SK-N-SH (cell line): ENCODE measurements at places on chromosomes 11 and 22. TPM values are rescaled to one million over a fixed set of nuclear protein-coding genes. Genes with fewer than 3 reads are reported as not detected.
A peak's percentile ranks its signal among the peaks of the same experiment; 100 is the strongest.

DNA sequence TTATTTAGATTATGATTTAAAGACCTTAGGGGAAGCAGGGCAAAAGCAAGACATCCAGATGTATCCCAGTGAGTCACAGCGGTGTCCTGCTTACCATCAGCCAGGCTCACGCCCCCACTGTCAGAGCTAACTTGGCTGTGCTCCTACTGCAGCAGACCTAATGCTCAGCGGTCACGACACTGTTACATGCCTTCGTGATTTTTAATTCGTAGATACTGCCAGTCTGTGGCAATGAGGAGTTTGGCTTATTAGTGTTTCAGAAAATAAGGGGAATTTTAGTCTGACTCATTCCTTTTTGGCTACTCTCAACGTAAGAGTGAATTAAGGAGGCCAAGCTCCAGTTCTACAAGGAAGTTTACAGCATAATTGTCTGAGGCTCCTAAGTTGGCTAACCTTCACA, 22.7 kb downstream of the EFCAB6 start:
- no peaks in the 10 kb centered on the region for H3K27me3 ChIP-seq
- H3K27ac ChIP-seq, result peak overlapping the region; percentile 32
- no peak overlapping the region for H3K4me3 ChIP-seq

DNA sequence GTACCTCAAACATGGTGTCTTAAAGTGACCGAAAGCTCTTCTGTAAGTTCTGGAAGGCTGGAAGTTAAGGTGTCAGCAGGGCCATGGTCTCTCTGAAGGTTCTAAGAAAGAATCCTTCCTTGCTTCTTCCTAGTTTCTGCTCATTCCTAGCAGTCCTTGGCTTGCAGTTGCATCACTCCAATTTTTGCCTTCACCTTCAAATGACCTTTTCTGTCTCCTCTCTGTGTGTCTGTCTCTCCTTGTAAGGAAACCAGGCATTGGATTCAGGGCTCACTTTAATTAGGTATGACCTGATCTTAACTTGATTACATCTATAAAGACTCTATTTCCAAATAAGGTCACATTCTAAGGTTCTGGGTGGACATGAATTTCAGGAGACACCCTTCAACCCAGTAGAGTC, 8.7 kb downstream of the AASDHPPT start:
- DNase-seq, result no peak
- H3K27ac ChIP-seq, result peak overlapping the region; percentile 4; the same call in 1 of the 2 replicates
- H3K27me3 ChIP-seq, result no peaks in the 10 kb centered on the region
- H3K4me3 ChIP-seq, result no peak overlapping the region

DDIAS gene
- polyA plus RNA-seq, result 4.4 and 4.5 TPM in 2 replicates

GRCh38 chr22:45577746-45578523, 75.3 kb downstream of the FBLN1 start:
- H3K27me3 ChIP-seq, result no peaks in the 10 kb centered on the region
- DNase-seq, result peak; percentile 85
- H3K27ac ChIP-seq, result no peak overlapping the region
- peaks cover 5% of the 10 kb centered on the region; the same call in 1 of the 2 replicates for H3K36me3 ChIP-seq
- peak overlapping the region; percentile 38; the same call in 1 of the 2 replicates for H3K4me3 ChIP-seq

DNA sequence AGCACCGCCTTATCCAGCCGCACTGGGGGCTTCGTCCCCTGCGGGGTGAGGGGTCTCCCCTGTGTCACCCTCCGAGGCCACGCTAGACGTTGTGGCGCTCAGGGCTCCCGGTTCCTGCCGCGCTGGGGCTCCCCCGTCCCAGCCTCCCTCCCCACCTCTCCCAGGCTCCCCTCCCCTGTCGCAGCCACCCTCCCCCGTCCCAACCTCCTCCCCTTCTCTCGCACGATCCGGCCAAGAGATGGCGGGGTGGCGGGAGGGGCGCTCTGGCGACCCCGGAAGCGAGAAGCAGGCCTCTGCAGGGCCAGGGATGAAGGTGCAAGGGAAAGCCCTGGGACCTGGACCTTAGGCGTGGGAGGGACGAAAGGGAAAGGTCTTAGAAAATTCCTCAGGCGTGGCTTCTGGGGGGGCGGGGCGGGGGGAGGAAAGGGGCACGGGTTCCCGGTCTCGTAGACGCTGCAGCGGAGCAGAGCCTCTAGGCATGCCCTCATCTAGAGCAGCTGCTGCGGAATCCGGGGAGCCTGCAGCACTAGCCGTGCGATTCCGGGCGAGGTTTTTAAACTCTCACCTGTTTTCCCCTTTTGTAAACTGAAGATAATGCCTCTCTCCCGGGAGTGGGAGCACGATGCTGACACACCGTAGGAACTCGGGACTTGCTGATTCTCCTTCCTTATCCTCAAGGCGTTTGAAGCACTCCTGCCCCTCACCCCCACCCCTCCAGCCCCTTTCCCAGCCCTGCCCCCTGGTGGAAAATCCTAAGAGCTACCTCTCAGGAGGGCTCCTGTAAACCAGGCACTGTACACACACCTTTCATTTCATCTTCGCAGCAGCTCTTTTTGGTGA, 14.4 kb downstream of the KCNJ5 start:
- H3K4me3 ChIP-seq, result peak overlapping the region; percentile 46
- DNase-seq, result peak; percentile 86
- H3K36me3 ChIP-seq, result no peaks in the 10 kb centered on the region
- no peaks in the 10 kb centered on the region for H3K27me3 ChIP-seq
